NCI-H1048 (cell line): ENCODE measurements at places on chromosomes 11 and 22.

DNA sequence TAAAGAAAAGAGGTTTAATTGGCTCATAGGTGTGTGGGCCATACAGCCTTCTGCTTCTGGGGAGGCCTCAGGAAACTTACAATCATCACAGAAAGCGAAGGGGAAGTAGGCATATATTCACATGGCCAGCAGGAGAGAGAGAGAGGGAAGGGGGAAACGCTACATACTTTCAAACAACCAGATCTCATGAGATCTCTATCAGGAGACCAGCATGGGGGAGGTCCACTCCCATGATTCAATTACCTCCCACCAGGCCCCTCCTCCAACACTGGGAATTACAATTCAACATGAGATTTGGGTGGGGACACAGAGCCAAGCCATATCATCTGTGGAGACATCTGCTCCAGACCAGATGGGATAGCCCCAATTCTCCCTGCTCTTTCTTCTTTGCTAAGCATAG lies 866.0 kb downstream of the BRD1 start:
- DNase-seq = no peak

- no peak for DNase-seq
These were observed 39.6 kb upstream of the CTTN start for GRCh38 chr11:70358753-70359152.

GRCh38 chr22:33579448-33580093 lies 340.7 kb downstream of the LARGE1 start:
- no peak for DNase-seq

- DNase-seq = no peak
These were observed 21.9 kb downstream of the DRICH1 start for GRCh38 chr22:23609983-23610781.

DNA sequence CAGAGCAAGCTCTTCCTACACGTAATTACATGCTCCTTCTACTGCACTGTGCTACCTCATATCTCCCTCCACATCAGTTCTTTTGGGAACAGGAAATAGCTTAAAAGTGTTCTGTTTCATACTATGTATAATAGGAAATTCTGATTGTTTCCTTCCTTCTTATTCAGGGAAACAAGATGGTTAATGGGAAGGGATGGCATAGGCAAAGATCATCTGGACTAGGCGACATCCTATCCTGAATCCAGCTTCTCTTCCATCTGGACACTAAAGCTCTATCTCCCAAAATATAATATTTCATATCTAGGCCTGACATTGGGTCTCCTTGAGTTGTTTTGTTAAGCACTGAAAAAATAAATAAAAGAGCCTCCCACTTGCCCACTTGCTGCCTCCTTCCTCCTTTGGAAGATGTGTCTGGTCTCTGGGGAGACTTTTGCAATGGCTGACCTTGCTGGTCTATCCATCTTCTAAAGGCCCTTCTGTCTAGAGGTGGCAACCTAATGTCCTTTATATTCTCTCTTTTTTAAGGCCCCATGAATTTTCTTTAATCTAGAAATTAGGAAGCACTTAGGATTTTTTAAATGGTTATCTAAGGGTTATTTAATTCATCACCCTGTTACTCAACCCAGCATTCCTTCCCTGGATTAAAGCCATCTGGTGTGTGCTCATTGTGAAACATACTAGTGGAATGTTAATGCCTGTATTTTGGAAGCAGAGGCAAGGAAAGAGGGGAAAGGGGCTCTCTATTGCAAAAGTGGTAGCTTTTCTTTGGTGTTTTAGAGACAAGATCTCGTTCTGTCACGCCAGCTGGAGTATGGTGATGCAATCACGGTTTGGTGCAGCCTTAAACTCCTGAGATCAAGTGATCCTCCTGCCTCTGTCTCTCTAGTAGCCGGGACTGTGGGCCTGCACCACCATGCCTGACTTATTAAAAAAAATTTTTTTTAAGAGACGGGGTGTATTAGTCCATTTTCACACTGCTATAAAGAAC lies 20.6 kb downstream of the CLMP start:
- DNase-seq = no peak

- DNase-seq = no peak
These were observed 509.8 kb downstream of the BUD13 start for GRCh38 chr11:116263019-116263418.

- no peak for DNase-seq
These were observed 41.3 kb downstream of the CD6 start for GRCh38 chr11:61012737-61013215.

DNA sequence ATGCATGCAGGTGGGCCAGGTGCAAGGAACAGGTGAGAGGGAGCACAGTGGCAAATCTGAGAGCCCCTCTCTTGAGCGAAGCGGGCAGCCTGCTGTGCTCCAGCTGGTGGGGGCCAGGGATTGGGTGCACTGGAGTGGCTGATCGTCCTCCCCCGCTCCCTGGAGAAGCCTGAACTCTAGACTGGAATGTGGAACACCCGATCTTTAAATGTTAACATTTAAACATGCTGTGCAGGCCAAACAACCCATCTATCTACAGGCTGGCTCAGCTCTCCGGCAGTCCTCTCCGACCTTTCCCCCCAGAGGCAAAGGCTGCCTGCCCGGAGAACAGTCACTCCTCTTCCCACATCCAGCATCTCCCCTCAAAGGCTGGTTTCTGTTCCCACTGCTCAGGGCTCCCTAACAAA lies 5.1 kb downstream of the MRGPRF start:
- no peak for DNase-seq

DNA sequence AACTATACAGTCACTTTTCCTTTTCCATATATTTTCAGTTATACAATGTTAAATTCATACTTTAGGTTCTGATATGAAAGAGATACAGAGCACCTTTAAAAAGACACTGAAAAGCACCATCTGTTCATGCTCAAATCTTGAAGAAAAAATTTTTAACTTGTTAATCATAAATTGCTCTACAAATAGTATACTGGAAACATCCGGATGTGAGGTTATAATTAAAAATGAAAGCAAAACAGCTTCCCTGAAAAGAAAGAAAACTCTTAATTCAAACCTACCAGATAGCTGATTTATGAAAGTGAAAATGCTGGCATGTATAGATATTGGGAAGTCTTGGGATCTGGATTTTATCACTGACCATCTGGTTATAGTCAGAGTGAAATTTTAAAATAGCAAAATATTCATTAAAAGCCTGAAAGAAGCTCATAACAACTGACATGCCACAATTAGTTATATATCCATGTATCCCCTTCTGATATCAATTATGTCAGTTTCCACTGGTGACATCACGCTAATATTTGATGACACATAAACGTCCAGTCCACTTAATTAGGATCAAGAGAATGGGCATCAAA lies 740.0 kb downstream of the DLG2 start:
- no peak for DNase-seq

DNA sequence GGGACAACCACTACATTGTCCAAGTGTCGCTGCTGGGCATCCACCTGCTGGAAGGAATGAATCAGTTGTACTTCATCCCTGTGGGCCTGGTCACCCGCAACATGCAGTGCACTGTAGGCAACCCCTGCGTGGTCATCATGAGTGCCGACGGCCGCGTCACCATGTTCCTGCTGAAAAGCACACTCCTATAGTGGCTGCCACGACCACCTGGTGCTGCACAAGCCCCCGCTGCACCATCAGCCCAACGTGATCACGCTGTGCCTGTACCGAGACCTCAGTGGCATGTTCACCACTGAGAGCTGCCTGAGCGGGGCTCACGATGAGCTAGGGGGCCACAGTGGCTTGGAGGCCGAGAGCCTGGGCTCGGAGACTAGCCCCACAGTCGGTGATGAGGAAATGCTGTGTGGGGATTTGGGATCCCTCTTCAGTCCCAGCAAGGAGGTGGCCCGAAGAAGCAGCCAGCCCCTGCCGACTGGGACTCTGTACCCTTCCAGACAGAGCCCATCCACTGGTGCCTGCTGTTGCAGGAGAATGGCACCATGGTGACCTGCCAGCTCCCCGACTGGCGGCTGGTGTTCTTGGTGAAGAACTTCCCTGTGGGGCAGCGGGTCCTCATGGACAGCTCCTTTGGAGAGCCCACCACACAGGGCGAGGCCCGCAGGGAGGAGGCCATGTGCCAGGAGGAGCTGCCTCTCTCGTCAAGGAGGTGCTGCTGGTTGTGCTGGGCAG lies 15.7 kb upstream of the SLC5A4 start:
- no peak for DNase-seq

GRCh38 chr22:49789289-49790141 lies 38.2 kb downstream of the BRD1 start:
- DNase-seq = no peak

DNA sequence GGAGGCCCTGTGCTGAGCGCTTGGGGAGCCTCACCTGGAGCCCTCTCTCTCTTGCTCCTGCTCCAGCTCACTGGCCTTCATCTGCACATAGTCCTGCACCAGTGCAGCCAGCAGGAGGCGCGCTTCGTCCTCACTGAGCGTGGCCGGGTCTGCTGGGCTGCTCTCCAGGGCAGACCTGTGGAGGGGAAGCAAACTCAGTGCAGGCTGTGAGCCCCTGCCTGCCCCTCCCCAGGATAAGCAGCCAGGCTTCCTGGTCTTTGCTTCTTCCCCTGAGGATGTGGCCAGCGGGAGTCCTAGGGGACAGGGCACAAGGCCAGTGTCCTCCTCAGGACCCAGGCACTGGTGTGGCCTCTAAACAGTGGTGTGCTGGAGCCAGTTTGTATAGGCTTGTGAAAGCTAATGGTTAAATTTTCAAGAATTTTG lies 2.2 kb downstream of the CALCA start:
- no peak for DNase-seq

GRCh38 chr11:76152741-76153570 lies 53.3 kb downstream of the WNT11 start:
- DNase-seq = no peak

- no peak for DNase-seq
These were observed 348.0 kb downstream of the TENM4 start for GRCh38 chr11:79092791-79093353.

DNA sequence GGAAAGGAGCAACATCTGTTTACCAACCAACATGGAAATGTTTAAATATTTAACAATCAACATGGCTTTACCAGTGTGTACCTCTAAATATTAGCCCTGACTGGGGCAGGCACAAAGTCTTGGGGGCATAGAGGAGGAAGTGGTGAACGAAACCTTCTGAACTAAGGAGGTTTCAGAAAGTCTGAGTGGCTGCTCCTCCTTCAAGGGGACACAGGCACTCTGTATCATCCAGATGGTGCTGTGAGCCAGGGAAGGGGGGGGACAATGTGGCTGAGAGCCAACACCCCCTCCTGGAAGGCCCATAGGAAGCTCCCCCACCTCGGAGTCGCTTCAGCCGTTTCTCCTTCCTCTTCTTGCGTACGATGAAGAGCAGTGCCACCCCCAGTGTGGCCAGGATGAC lies 107.7 kb downstream of the CEP164 start:
- DNase-seq = no peak

GRCh38 chr11:33536178-33536577 lies 164.4 kb downstream of the C11orf91 start:
- DNase-seq = no peak

- DNase-seq = no peak
These were observed 62.0 kb downstream of the NCAM1 start for GRCh38 chr11:113023228-113023627.

DNA sequence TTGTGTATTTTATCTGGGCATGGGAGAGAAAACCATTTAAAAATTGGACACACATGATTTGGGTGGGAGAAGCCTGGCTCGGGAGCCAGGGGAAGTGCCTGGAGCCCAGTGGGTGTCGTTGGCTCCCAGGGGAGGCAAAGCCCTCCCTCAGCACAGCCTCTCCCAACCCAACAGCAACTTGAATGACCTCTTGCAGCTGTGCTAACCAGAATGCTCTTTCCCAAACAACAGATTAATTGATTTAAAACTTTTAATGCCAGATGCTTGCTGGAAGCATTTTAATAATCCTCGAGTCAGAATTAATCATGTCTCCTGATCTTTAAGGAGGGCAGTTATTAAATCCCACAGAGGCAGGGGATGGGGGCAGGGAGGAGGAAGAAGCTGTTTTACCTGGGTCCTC lies 401.6 kb downstream of the BUD13 start:
- no peak for DNase-seq

DNA sequence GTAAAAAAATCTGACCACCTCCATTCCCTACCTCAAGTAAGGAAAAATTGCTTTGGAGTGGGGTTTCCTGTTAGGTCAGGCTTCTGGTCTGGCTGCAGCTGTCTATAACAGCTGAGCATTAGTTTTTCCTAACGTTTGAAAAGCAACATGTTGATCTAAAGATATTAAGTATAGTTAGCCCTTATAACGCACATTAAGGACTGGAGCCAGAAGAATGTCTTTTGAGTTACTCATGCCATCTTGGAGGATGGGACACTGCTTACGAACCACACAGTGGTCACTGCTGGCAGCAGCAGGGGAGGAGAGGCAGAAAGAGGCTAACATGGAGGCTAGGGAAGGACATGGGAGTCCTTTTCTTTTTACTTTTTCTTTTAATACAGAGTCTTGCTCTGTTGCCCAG lies 44.1 kb upstream of the GDPD4 start:
- DNase-seq = no peak

- no peak for DNase-seq
These were observed 29.9 kb upstream of the MTCH2 start for GRCh38 chr11:47672283-47672730.

DNA sequence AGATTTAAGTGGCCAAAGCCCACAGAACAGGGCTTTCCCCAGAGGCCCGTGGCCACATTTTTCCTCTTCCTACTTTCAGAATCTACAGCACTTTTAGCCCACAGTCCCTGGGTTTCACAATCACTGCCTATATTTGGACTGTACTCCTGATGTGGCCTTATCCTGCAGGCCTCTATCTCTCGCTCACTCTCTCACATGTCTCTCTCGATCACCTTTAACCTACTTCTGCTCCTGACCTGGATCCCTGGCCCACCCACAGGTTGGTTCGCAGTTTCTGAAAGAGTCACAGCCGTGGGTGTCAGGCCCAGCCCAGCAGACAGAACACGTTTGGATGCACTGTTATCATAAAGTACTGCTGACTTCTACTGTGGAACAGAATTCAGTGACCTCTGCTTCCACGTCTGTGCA lies 55.5 kb downstream of the LARGE1 start:
- no peak for DNase-seq

- no peak for DNase-seq
These were observed 2.5 kb downstream of the WNT7B start for GRCh38 chr22:45974498-45974897.

- DNase-seq = no peak
These were observed 778 bp downstream of the KDELR3 start for GRCh38 chr22:38468443-38469305.

- no peak for DNase-seq
These were observed 333.6 kb upstream of the NCAM1 start for GRCh38 chr11:112627588-112628045.

DNA sequence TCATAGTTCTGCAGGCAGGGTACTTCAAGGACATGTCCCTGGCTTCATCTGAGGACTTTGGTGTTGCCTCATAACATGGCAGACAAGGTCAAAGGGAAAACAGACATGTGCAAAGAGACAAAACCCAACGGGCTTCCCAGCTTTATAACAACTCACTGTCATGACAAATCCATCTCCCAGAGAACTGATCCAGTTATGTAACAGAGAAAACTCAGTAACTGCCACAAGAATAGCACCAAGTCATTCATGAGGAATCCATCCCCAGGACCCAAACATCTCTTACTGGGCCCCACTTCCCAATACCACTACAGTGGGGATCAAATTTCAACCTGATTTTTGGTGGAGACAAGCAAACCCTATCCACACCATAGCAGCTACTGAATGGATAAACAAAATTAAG lies 13.0 kb downstream of the OR52N4 start:
- DNase-seq = no peak

GRCh38 chr11:109892321-109892794 lies 200.8 kb upstream of the ZC3H12C start:
- no peak for DNase-seq

GRCh38 chr11:109970516-109971183 lies 122.5 kb upstream of the ZC3H12C start:
- peak; percentile 26 for DNase-seq
